Kidney epithelial cell (primary cell): ENCODE measurements at places on chromosomes 12 and 14. TPM values are rescaled to one million over a fixed set of nuclear protein-coding genes. Genes with fewer than 3 reads are reported as not detected.

KCNA1 gene
- total RNA-seq: under 0.01 TPM in 1 of 2 replicates, not detected in the other

RBP5 gene
- 0.27 TPM in 1 of 2 replicates, not detected in the other for total RNA-seq

DPPA3 gene
- total RNA-seq: not detected in 2 replicates

CRACR2A gene
- 4.5 and 6.2 TPM in 2 replicates for total RNA-seq

SGPP1 gene
- 19.0 and 22.5 TPM in 2 replicates for total RNA-seq

CDKN1B gene
- 25.5 and 26.5 TPM in 2 replicates for total RNA-seq

NELL2 gene
- total RNA-seq: 3.5 and 9.7 TPM in 2 replicates

SLC7A7 gene
- 6.8 and 10.0 TPM in 2 replicates for total RNA-seq

PRH1 gene
- 6.2 and 8.7 TPM in 2 replicates for total RNA-seq

CACNA1C gene
- total RNA-seq: 0.55 and 1.3 TPM in 2 replicates

FLRT2 gene
- 8.1 and 14.7 TPM in 2 replicates for total RNA-seq

WNT5B gene
- total RNA-seq: 26.4 and 28.5 TPM in 2 replicates

PRDM4 gene
- total RNA-seq: 51.4 and 54.6 TPM in 2 replicates

SLCO1C1 gene
- not detected in 2 replicates for total RNA-seq

REM2 gene
- 0.48 and 1.2 TPM in 2 replicates for total RNA-seq

NT5DC3 gene
- 14.3 and 17.0 TPM in 2 replicates for total RNA-seq

KCNMB4 gene
- total RNA-seq: 1.1 and 1.6 TPM in 2 replicates

EIF2S1 gene
- total RNA-seq: 75.1 and 88.3 TPM in 2 replicates

GDF3 gene
- not detected in 2 replicates for total RNA-seq
